ENCODE measurements at places on chromosomes 5 and 9. TPM values are rescaled to one million over a fixed set of nuclear protein-coding genes. Genes with fewer than 3 reads are reported as not detected.

DNA sequence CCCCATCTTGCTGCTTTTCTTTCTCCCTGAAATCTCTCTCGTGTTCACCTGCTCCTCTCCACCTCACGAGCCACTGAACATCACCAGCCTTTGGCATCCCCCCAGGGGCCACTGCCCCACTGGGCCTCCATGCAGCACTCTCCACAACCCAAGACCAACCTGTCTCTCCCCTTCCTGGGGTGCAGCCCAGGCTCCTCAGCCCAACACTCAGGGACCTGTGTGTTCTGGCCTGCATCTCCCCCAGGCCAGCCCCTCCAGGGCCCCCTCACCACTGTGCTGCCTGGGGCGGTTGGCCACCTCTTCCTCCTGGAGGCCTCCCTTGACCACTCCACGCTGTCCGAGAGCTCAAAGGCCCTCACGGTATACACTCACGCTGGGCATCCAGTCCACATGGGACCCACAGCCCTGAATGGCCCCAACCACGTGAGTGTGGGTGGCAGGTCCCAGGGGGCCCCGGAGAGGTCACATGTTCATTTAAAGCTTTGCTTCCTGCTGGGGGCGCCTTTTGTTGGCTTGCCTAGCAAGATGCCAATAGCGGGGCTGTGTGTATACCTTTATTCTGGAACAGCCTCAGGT lies 453 bp upstream of the DOK3 start:
- no peak for DNase-seq

The SUSD3 gene
- 5.3 TPM for total RNA-seq

The SPOCK1 gene
- 8.4 TPM for total RNA-seq

The NKD2 gene
- 24.1 TPM for total RNA-seq

The FCN2 gene
- not detected for total RNA-seq

The RANBP17 gene
- total RNA-seq, result 12.3 TPM

DNA sequence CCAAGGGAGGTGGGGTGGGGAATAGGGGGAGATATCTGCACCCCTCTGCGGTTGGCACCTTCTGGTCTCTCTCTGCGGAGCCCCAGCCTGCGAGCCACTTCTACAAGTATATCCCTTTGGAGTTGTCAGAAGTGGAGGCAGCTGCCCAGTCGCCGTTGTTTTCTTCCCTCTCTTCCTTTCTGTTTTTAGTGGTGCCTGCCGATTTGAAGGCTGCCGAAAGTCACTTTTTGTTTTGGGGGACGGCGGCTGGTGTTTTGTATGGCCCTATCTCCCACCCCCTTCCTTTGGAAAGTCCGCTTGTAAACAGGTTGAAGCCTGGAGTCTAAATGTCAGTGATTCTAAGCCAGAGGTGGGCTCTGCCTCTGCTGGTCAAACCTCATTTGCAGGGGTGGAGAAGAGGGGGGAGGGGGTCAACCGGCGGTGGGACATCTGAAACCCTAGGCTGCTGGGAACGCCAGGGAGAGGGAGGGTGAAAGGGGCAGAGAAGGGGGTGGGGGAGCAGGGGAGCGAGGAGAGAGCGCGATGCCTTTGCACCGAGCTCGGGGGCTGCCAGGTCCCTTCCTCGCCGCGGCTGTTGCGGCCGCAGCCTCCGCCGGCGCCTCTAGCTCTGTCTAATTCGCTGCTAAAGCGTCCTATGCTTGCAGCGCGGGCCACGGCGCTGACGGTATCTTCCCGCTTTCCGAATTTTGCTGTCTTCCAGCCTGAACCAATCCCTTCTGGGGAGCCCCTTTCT lies at the start of gene FGF10:
Gene FGF10, minus strand, starts transcription at position 331 of the 733 bp plus-strand sequence. CDS start 738 bp downstream, outside the sequence.
- DNase-seq, result peak; percentile 47

The P4HA2 gene
- 75.7 TPM for total RNA-seq

DNA sequence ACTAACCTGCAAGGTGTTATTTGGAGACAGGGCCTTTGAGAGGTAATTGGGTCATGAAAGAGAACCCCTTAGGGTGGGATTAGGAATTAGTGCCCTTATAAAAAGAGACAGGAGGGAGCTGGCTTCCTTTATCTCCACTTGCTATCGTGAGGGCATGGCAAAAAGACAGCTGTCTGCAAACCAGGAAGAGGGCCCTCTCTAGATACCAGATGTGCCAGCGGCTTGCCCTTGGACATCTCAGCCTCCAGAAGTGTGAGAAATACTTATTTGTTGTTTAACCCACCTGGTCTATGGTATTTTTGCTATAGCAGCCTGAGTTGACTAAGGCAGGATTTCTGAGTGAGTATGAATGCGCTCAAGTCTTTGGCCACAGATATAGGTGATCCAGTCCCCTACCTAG lies 978 bp upstream of the RGS14 start:
- no peak for DNase-seq

All from lower lobe of right lung (tissue), 2 donors.